ENCODE measurements at places on chromosomes 5 and 9.
A peak's percentile ranks its signal among the peaks of the same experiment; 100 is the strongest.

GRCh38 chr5:81045389-81045807 is 85.2 kb downstream of the RASGRF2 start:
- DNase-seq = peak; percentile 34

GRCh38 chr5:132089363-132089762 is 15.8 kb downstream of the CSF2 start:
- DNase-seq = no peak

DNA sequence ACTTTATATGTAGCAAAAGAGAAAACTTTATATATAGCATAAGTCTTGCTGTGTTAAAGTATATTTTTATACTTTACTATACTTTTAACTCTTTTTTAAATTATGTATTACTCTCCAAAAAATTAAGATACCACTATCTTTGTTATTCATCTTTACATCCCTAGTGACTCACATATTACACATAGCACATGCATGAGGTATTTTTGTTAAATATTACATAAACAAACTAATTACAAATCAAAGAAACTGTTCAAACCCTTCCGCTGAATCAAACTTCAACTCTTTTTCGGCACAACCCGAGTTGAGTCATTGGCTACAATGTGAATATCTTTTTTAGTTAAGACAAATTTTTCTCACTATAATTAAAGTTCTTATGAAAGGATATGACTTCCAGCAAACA is 32.1 kb downstream of the NADK2 start:
- DNase-seq = no peak

DNA sequence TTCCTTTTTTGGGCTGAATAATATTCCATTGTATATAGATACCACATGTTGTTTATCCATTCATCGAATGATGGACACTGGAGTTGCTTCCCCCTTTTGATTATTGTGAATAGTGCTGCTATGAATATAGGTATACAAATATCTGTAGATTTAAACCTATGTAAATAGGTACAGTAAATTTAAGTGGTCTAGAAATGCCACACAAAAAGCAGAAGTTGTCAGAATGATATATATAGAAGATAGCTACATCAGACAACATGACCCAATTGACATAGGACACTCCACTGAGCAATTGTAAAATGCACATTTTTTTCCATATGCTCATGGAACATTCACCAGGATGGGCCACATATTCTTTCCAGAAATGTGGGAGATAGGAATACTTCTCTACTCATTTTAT is 77.6 kb downstream of the SMIM15 start:
- DNase-seq = no peak

- no peak for DNase-seq
Measured at GRCh38 chr9:130207241-130207992, 35.2 kb downstream of the NCS1 start.

GRCh38 chr9:96185518-96186156 is 116.3 kb downstream of the HSD17B3 start:
- DNase-seq = no peak

- no peak for DNase-seq
Measured at GRCh38 chr9:69470186-69470977, 145.4 kb downstream of the ENTREP1 start.

DNA sequence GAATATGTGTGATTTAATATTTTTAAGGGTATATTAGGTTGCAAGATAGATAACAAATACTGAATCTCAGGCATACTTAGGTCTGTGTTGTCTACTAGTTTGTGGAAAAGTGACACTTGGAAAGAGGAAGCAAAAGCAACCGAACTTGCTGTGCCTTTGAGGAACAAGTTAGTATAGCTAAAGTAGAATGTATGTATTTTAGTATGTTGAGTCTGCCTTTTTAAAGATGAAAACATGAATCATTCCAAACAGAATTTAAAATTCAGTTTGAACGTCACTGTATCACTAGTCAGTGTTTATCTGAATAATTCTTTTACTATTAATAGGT is 12.9 kb downstream of the TLE4 start:
- DNase-seq = no peak

- no peak for DNase-seq
Measured at GRCh38 chr9:122126331-122127261, 33.0 kb downstream of the NDUFA8 start.

DNA sequence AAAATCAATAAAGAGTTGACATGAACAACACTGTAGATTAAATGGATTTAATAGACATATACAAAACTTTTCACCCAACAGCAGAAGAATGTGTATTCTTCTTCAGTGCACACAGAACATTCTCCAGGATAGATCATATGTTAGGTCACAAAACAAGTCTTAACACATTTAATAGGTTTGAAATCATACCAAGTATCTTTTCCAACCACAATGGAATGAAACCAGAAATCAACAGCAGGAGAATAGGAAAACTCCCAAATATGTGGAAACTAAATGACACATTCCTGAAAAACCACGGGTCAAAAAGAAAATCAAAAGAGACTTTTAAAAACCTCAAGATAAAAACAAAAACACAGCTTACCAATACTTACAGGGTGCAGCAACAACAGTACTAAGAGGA is 790.1 kb upstream of the ZNF608 start:
- peak; percentile 2 for DNase-seq

- DNase-seq = peak; percentile 36
Measured at GRCh38 chr9:106860721-106861639, 2.0 kb upstream of the ZNF462 start.

GRCh38 chr9:6598249-6598725 is 47.2 kb downstream of the GLDC start:
- DNase-seq = no peak

- DNase-seq = no peak
Measured at GRCh38 chr5:138472353-138472752, 7.1 kb downstream of the EGR1 start.

DNA sequence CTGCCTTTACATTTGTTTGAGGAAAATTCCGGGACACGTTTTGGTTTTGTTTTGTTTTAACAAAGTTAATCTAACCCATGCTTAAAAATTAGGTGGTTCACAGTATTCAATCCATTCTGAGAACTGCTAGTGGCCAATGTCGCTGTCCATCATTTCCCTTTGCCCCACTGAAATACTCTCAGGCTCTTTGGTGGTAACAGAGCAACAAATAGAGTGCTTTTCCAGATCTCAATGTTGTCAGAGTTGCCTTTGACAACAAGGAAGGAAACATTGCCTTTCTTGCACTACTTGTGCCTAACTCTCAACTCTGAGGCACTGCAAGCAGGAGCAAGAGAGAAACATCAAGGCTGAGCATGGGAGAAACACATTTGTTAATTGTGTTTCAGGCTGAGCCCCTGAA is 154.0 kb downstream of the MCTP1 start:
- no peak for DNase-seq

DNA sequence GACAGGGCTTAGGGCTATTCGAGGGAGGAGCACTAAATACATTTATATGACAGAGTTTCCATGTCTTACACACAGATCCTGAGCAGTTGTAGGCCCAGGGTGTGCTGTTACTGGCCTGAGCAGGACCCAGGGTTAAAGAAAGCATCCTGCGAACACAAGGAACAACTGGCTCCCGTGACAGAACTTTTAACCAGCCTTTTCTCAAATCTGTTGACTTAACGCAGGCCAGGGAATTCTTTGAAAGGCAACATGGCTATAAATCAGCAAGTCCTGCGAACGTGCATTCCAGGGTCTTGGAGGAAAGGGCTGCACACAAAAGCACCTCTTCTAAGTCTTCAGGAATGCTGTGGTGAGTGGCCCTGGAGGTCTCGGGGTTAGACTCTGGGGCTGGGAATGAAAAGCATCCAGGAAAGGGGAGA is 45.2 kb upstream of the ANKRD55 start:
- DNase-seq = peak; percentile 67

- DNase-seq = no peak
Measured at GRCh38 chr9:126702151-126703001, 88.6 kb downstream of the LMX1B start.

- no peak for DNase-seq
Measured at GRCh38 chr9:128945798-128946501, 1.5 kb downstream of the DOLK start.

DNA sequence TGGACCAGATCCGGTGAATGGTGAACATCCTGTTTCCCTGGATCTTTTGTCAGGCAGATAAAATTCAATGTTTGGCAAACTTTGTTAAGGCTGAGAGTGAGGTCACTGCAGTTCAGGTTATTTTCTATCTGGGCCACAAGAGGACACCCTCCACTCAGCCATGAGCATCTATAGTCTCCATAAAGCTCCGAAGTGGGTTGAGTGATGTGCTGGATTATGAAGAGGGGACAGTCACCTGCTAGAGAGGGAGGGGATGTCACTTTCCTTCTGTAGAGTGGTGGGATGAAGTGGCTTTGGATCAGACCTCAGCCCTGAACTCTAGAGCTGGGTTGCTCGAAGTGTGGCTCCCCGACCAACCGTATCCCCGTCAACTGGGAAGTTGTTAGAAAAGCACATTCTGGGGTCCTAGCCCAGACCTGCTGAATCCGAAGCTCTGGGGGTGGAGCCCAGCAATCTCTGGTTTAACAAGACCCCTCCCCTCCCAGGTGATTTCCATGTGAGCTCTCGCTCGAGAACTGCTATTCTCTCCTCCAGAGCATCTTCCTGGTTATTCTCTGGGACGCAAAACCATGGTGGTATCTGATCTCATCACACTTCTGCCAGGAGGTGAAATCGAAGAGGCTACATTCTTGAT is 31.8 kb upstream of the FGF1 start:
- DNase-seq = peak; percentile 37

DNA sequence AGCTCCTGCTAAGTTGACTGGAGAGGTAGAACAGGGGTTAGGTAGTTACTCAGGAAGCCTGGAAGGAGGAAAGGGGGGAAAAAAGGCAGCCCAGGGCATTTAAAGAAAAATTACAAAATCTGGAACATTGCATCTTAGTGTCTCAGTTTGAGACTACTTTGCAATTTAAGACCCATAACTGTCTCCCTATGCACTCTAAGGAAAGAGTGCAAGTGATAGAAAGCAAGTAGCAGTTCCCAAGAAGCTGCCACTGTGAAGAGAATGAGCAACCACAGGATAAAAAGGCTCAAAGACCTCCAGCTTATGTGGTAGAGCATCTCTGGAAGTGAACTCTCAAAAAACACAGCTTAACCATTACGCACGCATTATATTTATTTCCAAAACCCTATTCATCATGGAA is 141.8 kb downstream of the SLCO4C1 start:
- DNase-seq = no peak

- no peak for DNase-seq
Measured at GRCh38 chr9:138071292-138071691, 193.7 kb downstream of the CACNA1B start.

DNA sequence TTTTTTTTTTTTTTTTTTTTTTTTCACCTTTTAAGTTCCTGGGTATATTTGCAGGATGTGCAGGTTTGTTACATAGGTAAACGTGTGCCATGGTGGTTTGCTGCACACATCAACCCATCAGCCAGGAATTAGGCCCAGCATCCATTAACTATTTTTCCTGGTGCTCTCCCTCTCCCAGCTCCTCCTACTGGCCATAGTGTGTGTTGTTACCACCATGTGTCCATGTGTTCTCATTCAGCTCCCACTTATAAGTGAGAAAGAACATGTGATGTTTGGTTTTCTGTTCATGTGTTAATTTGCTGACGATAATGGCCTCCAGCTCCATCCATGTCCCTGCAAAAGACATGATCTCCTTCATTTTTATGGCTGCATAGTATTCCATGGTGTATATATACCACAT is 350.5 kb downstream of the MAN2A1 start:
- no peak for DNase-seq

DNA sequence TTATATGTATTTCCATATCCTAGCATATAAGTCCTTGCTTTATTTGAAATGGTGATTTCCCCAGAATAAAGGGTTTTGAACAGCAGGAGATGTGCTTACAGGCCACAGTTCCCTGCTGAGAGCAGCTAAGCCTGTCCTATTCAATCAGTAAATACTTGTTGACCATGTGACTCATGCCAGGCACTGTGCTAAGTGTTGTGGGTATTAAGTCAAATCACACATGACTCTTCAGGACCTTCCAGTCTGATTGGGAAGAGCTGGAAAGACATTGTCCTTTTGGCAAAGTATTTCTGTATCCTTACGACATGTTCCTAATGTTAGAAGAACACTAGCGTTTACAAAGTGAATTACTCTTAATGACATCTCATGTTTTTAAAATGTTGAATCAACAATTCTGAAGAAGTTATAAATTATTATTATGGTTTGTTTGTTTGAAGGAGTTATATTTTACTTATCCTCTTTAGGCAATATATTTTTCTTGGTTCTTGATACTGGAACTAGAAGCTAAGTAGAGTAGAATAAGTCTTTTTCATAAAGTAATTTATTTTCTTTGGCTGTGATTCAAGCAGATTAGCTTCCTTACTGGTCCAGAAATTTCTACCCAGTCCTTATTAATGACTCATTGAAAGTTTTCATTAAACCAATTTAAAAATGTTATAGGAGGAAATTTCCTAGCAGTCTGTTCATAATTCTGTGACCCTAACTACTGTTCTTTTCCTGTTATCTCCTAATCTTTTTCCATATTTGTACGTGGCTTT is 82.1 kb downstream of the GAPVD1 start:
- DNase-seq = no peak

- no peak for DNase-seq
Measured at GRCh38 chr9:91534374-91534773, 110.7 kb upstream of the NFIL3 start.

GRCh38 chr9:129637673-129638439 is 4.1 kb downstream of the ASB6 start:
- DNase-seq = no peak

DNA sequence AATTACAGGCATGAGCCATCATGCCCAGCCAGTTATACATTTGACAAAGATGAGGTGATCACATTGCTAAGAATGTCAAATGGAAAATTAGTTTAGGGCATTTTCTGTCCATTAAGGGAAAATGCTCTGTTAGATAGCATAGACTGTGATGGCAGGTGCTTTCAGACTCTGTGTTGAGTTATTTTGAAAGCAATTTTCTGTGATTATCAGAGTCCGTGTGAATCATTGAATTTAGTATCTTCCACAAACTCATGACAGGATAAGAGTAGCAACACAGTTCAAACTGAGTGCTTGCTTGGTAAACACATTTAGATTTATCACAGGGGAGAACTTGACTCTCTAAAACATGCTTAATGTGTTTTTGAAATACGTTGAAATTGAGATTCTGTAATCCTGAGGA is 69.0 kb downstream of the GAPVD1 start:
- DNase-seq = peak; percentile 5

- DNase-seq = no peak
Measured at GRCh38 chr9:106962122-106962521, 99.2 kb downstream of the ZNF462 start.

DNA sequence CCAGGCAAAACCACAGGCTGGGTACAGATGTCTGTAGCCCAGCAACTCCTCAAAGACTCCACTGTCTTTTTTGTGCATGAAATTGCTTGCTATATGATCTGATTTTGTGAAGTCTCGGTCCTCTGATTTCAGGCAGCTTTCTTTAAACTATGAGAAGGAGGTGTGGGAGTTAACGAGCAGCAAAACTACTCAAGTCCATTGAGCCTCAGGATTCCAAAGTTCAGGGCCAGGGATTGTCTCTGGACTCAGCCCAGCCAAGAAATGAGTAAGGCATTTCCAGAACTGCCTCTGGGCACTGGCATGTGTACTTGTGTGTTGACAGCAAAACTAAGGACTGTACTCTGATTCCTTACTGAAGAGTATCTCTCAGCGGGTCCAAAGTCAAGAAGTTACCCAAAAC is 53.4 kb upstream of the GLIS3 start:
- no peak for DNase-seq

- no peak for DNase-seq
Measured at GRCh38 chr5:72129725-72130124, 22.4 kb downstream of the MAP1B start.
